ENCODE measurements at places on chromosomes 7 and 10.

GRCh38 chr10:114811862-114812261, 9.7 kb upstream of the FHIP2A start:
- no peak for DNase-seq

- peak; percentile 31 for DNase-seq
These were observed 316.5 kb downstream of the ADARB2 start for GRCh38 chr10:1420661-1421362.

DNA sequence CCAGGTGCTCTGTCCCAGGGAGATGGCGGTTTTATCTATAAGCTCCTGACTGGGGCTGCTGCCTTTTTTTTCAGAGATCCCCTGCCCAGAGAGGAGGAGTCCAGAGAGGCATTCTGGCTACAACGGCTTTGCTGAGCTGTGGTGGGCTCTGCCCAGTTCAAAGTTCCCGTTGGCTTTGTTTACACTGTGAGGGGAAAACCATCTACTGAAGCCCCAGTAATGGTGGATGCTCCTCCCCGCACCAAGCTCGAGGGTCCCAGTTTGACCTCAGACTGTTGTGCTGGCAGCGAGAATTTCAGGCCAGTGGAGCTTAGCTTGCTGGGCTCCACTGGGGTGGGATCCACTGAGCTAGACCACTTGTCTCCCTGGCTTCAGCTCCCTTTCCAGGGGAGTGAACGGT, 16.4 kb upstream of the SLC26A5 start:
- no peak for DNase-seq

- DNase-seq, result no peak
These were observed 76.5 kb upstream of the FGL2 start for GRCh38 chr7:77276120-77276519.

DNA sequence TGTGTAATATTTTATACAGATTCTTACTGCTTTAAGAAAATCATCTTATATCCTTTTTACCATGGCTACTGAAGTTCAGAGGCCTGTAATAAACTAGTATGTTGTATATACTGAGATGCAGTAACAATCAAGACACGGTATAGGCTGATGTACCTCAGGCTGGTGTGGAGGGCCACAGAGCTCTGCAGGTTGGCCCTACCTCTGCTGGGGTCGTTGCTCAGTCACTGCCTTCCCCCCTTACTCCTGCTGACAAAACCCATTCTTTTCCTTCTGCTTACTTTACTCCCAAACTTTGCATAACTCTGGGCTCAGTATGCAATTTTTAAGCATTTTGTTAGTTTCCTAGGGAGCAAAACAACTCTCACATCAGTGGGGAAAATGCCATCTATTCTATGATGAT, 200.1 kb upstream of the FOXP2 start:
- no peak for DNase-seq

Data from CD4-positive, alpha-beta T cell treated with Interleukin-12 subunit alpha and Interleukin-12 subunit beta, for 1 hour (primary cell).